Putamen (tissue), 1 donor: ENCODE measurements at places on chromosomes 13 and 19.

DNA sequence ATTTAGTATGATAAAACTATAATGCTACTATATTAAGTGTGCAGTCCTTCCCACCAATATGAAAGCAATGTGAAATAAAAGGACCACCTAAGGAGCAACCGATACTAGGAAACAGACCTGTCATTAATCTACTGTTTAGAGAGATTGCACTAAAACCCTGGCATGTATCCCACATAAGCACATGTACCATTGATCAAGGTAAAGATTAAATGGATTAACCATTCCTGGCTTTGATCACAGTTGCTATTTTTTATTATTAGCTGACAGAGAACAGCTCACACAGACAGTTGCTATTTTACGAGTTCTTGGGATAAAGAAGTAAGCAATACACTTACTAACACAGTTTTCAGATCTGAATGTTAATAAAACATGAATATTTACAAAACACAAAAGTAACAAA lies 57.7 kb upstream of the ZDHHC20 start:
- DNase-seq = no peak

DNA sequence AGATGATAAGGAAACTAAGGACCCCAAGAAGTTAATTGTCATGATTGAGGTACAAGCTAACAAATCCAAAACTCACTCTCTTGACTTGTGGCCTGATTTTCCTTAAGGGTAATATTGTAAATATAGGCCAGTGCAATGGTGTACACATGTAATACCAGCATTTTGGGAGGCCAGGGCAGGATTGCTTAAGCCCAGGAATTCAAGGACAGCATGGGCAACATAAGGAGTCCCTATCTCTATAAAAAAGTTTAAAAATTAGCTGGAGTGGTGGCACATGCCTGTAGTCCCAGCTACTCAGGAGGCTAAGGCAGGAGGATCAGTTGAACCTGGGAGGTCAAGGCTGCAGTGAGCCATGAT lies 28.7 kb upstream of the GARRE1 start:
- no peak for DNase-seq

DNA sequence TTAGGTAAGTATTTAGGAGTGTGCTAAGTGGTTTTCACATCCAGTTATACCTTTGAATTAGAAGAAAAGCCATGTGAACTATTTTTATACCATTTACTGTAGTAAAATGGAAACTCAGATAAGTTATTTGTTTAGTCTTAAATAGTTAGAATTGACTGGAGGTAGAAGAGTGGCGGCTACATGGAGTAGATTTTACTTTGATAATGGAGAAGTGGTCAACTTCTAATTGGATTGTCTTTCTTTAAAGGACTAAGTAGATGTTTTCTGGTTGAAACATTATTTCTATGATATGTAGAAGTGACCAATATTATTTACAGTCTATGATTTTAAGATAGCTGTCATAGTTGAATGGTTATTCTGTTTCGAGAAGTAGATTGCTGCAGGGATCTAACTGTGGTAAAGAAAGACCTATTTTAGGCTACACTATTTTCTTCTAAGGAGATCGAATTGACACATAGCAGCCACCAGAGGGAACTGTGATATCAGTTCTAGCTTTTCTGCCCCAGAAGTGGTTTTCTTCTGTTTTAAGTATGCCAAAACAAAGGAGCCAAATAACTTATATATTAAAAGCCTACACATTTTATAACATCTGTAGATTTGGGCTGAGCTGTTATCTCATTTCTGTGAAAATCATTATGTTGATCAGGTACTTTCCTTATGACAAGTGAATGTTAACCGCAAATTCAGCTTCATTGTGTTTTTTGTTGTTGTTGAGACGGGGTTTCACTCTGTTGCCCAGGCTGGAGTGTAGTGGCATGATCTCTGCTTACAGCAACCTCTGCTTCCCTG lies 26.1 kb downstream of the ZMYM2 start:
- no peak for DNase-seq

DNA sequence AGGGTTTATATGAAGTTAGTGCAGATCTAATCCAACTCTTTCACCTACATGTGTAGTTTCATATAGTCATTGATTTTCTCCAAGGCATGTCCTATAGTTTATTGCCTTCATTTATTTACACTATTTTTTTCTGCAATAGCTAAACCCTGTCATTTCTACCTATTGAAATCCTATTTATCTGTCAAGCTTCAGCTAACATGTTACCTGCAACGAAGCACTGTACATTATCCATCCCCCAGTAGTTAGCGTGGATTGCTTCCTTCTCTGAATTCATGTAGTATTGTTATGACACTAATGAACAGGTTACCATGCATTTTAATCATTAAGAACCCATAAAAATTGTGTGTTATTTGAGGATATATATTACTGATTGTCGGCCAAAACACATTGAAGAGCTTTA lies 742.9 kb upstream of the PCDH20 start:
- no peak for DNase-seq

- DNase-seq = no peak
These were observed 239.0 kb downstream of the RGCC start for GRCh38 chr13:41696163-41697003.

DNA sequence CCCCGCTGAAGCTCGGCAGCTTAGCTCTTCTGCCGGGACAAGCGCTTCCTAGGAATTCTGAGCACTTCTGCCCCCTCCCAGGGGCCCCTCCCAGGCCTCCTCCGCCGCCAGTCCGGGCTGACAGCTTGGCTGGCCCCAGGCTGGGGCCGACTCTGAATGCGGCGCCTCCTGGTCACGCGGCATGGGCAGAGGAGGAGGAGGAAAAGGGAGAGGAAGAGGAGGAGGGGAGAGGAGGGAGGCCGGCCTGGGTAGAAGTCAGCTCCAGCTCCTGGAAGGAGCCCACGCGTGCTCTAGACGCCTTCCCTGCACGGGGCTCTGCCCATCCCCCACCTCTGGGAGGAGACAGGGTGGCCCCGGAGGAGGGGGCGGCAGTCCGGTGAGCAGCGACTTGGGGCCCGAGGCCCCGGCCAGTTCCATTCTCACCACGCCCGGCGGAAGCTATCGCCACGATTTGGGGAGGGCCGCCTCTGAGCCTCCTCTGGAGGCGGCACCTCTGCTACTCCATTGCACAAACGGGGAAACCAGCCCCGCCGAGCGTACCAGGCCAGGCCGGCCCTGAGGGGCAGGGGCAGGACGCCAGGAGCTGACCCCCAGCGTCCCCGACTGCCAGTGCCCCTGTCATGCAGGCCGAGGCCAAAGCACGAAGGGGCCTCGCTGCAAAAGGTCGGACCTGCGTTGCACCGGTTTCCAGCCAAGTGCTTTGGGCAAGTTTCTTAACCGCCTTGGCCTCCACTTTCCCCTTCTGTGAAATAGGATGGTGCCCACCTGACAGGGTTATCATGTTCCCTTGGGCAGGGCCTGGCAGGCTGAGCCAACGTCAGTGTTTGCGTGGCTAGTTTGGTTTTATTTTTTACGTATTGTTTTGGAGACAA lies 31.6 kb downstream of the CCNE1 start:
- DNase-seq = no peak

- DNase-seq = peak; percentile 73
These were observed 17.3 kb downstream of the NUFIP1 start for GRCh38 chr13:44971656-44972595.

DNA sequence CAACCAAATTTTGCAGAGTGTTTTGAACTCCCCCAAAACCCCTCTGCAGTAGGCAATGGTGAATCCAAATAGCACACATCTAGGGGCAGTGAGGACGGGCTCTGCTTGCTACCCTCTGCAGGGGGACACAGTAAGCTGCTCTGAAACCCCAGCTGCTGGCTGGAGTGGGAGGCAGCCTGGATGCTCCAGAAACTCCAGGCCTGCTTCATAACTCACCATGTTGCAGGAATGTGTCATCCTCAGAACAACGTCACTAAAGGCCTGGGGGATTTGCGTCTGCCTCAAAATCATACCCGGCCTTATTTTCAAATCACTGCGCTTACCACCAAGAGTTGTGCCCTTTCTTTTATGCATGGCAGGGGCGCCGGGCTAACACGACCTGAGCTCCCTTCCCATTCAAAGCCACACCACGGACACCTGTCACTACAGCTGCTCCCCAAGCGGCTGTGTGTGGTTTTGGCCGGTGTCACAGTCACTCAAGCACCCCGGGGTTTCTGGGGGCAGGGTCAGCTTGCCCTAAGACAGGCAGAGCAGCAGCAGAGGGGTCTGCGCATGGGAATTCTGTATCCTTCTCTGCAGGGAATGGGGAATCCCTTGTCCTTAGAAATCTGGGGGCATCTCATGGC lies 93.9 kb downstream of the TSHZ3 start:
- DNase-seq = no peak

GRCh38 chr13:96499656-96500055 lies 409.7 kb downstream of the HS6ST3 start:
- DNase-seq = no peak

- no peak for DNase-seq
These were observed 19.1 kb downstream of the GPR183 start for GRCh38 chr13:99288089-99288488.

DNA sequence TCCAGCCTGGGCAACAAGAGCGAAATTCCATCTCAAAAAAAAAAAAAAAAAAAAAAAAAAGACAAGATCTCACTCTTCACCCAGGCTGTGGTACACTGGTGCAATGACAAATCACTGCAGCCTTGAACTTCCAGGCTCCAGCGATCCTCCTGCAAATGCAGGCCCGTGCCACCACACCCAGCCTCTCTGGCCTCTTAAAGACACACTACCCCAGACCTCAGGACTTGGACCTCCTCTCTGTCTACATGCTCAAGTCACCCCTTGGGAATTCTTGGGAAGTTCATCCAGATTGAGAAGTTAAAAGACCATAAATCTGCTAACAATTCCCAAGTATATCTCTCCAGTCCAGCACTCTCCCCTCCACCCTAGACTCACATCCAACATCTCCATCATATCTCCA lies 10.6 kb upstream of the HIPK4 start:
- DNase-seq = no peak

- no peak for DNase-seq
These were observed 2.4 kb downstream of the PDX1 start for GRCh38 chr13:27921961-27922882.

- no peak for DNase-seq
These were observed 71.8 kb downstream of the SPACA7 start for GRCh38 chr13:112447761-112448603.

DNA sequence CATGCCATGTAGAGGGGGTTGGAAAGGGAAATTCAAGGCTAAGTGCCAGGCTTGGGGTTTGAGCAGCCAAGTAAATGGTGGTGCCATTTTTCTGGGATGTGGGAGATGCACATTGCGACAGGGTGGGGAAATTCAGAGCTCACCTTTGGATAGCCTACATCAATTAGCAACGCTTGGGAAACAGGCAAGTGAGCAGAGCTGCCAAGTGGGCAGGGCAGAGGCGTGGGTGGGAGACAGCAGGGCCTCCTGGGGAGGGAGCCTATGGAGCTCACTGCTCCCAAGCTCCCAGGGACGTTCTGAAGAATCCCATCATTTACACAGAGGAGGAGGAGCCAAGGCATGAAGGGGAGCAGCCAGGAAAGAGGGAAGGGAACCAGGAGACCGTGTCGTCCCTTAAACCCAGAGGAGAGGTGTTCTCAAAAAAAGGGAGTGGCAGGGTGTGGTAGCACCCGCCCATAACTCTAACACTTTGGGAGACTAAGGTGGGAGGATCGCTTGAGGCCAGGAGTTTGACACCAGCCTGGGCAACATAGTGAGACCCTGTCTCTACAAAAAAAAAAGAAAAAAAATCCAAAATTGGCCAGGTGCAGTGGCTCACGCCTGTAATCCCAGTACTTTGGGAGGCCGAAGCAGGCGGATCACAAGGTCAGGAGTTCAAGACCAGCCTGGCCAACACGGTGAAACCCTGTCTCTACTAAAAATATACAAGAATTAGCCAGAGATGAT lies 11.5 kb upstream of the CCNE1 start:
- DNase-seq = no peak

DNA sequence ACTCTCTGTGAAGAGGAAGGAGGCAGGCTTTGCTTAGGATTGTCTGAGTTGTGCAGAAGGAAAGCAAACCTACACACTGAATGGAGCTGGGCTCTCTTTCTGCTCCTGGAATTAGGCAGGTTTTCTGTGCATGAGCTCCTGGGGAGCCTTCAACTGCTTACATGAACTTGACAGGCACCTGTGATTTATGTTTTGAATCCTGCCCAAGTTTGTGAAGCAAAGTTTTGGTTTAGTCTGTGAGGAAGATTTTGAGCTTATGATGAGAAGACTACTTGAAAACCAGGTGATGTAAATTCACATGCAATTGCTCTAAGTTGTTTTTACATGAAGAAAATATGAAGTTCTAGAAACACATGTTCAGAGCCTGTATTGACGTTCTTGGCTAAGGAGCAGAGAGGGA lies 109.0 kb downstream of the SLAIN1 start:
- DNase-seq = no peak

GRCh38 chr13:101449790-101450748 lies 2.4 kb upstream of the ITGBL1 start:
- peak; percentile 64 for DNase-seq

- no peak for DNase-seq
These were observed 8.3 kb downstream of the LSM7 start for GRCh38 chr19:2320049-2320448.

DNA sequence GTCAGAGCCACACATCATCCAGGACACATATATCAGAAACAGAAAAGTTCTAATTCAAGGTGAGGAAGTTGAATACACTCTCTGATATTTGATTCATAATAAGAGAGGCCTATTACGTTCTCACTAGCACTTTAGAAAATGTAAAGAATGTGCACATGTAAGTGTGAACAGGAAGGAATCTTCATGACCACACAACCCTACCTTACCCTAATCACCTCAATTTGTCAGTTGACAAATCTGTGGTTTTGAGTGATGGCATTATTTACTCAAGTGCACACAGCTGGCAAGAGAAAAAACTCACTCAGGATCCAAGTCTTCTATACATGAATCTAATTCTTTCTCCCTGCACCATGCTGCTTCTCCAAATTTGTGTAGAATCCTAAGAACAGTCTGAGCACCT lies 445.8 kb downstream of the SUCLA2 start:
- DNase-seq = no peak
